ENCODE measurements at places on chromosomes 11 and 22.

GRCh38 chr11:73402834-73403185 lies 26.6 kb downstream of the RELT start:
- no peak for DNase-seq

GRCh38 chr22:38863531-38864131 lies 8.4 kb downstream of the CBX6 start:
- DNase-seq = no peak

GRCh38 chr11:66015936-66016792 lies 4.4 kb downstream of the CST6 start:
- no peak for DNase-seq

DNA sequence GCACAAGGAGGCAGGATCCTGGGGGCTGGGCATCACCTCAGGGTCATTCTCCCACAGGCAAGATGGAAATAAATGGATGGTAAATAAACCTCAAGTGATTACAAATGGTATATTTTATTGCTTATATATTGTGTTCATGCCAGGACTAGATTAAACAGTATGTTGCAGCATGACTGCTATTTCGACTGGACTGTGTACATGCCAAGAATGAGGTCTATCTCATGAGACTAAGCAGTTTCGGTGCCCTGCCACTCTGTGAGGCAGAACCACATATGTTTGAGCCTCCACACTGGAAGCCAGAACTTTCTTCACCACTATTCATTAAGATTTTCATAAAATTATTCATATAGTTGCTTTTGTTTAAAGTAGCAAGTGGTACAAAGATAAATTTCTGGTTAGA lies 140.2 kb downstream of the DDX10 start:
- no peak for DNase-seq
